Brain microvascular endothelial cell (primary cell): ENCODE measurements at places on chromosomes 11 and 22.

GRCh38 chr22:48560836-48561235 lies 1266.8 kb downstream of the BRD1 start:
- no peak for DNase-seq

DNA sequence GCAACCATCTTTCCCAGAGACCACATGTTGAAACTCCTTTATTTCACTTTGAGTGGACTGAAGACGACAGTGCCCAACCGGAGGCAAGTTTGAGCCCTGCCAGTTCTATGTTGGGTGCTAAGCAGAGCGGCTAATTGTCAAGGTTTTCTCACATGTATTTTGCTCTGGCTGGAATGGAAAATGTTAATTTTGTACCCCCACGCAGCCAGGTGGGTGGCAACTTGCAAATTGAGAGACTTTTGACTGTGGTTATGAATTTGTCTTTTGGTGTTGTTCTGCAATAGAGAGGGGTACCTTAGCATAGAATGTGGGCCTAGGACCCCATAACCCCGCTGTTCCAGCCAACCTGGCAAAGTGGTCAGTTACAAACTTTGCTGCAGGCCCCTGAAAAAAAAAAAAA lies 42.5 kb upstream of the SLC5A12 start:
- no peak for DNase-seq

GRCh38 chr11:47440054-47440476 lies 8.9 kb downstream of the RAPSN start:
- DNase-seq, result no peak

DNA sequence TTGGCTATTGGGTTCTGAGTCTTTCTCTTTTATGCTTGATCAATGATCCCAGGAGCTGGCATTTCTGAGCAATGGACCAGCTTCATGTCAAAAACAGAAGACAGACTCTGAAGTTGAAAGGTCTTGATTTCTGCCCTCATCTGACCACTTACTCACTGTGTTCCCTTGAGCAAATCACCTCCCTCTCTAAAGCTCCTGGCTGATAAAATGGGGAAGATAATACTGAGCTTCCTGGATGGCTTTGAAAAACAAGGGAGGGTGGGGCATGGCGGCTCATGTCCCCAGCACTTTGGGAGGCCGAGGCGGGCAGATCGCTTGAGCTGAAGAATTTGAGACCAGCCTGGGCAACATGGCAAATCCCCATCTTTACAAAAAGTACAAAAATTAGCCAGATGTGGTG lies 6.4 kb downstream of the FAM83F start:
- DNase-seq, result no peak
